Right renal pelvis (tissue), 4 donors: ENCODE measurements at places on chromosomes 2 and 18. TPM values are rescaled to one million over a fixed set of nuclear protein-coding genes. Genes with fewer than 3 reads are reported as not detected.

REG1A gene
- polyA plus RNA-seq, result not detected

IL1F10 gene
- not detected for polyA plus RNA-seq

SNED1 gene
- 9.2 TPM for polyA plus RNA-seq

DNA sequence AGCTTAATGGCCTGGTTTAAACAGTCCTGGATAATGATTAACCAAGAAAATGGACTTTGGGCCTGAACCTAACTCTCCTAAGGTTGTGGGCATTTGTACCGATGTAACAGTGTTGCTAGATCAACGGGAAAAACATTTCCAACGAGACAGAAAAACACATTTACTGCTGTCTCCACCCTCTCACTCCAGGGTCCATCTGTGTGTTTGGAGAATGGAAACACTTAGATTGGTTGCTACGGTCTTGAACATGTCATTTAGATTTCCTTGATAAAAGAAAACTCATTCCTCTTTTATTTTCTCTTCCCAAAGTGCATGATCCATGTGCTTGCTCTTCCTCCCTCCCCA, 88.0 kb downstream of the SOCS6 start:
- DNase-seq, result no peak

DNA sequence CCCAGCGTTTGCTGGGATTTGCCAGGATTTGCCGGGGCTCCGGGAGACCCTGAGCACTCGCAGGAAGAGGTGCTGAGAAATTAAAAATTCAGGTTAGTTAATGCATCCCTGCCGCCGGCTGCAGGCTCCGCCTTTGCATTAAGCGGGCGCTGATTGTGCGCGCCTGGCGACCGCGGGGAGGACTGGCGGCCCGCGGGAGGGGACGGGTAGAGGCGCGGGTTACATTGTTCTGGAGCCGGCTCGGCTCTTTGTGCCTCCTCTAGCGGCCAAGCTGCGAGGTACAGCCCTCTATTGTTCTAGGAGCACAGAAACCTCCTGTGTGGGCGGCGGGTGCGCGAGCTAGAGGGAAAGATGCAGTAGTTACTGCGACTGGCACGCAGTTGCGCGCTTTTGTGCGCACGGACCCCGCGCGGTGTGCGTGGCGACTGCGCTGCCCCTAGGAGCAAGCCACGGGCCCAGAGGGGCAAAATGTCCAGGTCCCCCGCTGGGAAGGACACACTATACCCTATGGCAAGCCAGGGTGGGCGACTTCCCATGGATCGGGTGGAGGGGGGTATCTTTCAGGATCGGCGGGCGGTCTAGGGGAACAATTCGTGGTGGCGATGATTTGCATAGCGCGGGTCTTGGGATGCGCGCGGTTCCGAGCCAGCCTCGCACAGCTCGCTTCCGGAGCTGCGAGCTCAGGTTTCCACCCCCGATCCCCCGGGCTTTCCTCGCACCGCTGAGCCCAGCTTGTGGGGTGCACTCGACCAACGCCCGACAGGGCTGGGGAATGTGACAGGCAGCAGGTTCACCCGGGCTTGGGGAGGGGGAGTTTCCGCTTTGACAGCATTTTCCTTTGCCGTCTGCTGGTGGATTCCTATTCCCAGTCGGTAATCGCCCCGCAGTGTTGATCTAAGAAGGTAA, 2.8 kb downstream of the ONECUT2 start:
- DNase-seq, result no peak

GRCh38 chr2:69830045-69830905, 815 bp downstream of the GMCL1 start:
- DNase-seq, result no peak

DNA sequence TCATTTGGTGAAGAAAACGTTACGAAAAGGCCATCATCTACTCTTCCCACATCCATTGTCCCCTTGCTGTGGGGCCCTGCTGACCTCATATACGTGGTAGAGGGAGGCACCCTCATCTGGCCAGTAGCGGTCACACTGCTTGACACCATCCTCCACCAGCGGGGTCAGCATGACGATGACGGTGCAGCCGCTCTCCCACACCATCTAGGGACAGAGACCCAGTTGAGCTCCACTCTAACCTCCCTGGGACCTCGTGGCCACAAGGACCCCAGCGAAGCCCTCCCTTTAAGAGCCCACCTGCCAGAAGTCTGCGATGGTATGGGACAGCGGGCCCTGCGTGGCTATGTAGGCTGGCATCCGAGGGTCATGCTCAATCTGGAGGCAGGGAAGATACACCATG, 13.1 kb downstream of the PTPRN start:
- no peak for DNase-seq

DNA sequence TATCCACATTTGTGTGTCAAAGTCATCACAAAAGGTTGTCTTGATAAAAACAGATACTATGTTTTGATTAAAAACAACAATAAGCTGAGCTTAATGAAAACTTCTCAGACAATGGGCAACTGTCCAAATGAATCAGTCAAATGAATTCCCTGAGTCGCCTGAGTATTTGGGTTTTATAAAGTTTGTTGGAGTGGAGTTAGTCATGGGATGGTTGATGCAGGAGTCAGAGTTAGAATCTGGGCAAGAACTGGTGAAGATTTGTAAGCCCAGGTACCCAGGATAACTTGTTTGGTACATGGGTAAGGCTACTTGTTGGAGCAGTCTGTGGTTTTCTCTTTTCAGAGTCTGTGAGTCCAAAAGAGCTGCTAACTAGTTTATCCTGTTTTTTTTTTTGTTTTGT, 34.4 kb upstream of the RAPGEF4 start:
- no peak for DNase-seq

- DNase-seq, result no peak
Measured at GRCh38 chr2:108845923-108846322, 59.4 kb downstream of the CCDC138 start.

- no peak for DNase-seq
Measured at GRCh38 chr2:176997074-176997791, 215.4 kb upstream of the HNRNPA3 start.

DNA sequence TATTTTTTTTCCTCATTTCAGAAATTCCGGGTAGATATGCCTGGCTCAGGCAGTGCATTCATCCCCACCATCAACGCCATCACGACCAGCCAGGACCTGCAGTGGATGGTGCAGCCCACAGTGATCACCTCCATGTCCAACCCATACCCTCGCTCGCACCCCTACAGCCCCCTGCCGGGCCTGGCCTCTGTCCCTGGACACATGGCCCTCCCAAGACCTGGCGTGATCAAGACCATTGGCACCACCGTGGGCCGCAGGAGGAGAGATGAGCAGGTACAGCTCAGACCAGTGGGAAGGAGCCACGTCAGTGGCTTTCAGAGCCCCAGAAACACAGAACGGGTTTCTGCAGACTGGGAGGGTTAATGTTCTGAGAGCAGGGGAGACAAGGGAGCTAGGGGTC, 11.4 kb downstream of the FOSL2 start:
- no peak for DNase-seq

GRCh38 chr2:18519914-18520450, 40.5 kb downstream of the RDH14 start:
- no peak for DNase-seq
